Activated naive CD8-positive, alpha-beta T cell treated with anti-CD3 and anti-CD28 coated beads for 36 hours (primary cell): ENCODE measurements at places on chromosomes 2 and 18. TPM values are rescaled to one million over a fixed set of nuclear protein-coding genes. Genes with fewer than 3 reads are reported as not detected.

The REG1B gene
- total RNA-seq: not detected

The CELF4 gene
- total RNA-seq: not detected

The MDH1B gene
- 0.90 TPM for total RNA-seq

The ITPRIPL1 gene
- total RNA-seq: 44.8 TPM

The BOLL gene
- total RNA-seq: not detected

The NEB gene
- 0.20 TPM for total RNA-seq

The RTP5 gene
- 0.20 TPM for total RNA-seq

The KCNK3 gene
- total RNA-seq: not detected

DNA sequence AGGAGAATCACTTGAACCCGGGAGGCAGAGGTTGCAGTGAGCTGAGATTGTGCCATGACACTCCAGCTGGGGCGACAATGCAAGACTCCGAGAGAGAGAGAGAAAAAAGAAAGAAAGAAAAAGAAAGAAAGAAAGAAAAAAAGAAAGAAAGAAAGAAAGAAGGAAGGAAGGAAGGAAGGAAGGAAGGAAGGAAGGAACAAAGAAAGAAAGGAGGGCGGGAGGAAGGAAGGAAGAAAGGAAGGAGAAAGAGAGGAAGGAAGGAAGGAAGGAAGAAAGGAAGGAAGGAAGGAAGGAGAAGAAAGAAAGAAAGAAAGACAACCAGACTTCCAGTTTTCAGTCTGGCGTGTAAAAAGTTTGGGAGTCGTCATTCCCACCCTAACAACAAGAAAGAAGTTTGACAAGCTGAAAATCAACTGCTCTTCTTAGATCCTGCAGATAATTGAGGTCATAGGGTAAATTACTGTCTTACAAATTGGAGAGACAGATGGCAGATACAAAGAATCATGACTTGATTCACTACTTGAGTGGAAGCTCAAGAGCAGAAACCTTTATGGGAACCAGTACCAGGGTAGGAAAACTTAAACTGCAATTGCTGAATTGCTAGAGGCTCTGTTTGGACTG is 15.1 kb upstream of the CYP27C1 start:
- H3K4me3 ChIP-seq: no peak overlapping the region
- DNase-seq: no peak
- no peaks in the 10 kb centered on the region for H3K27me3 ChIP-seq
- H3K4me1 ChIP-seq: no peaks in the 10 kb centered on the region

- H3K27ac ChIP-seq: no peak overlapping the region
- no peaks in the 10 kb centered on the region for H3K36me3 ChIP-seq
- H3K4me1 ChIP-seq: no peaks in the 10 kb centered on the region
- DNase-seq: no peak
- peaks cover 40% of the 10 kb centered on the region for H3K27me3 ChIP-seq
Observed at GRCh38 chr2:50347358-50348044, 684.4 kb downstream of the NRXN1 start.

DNA sequence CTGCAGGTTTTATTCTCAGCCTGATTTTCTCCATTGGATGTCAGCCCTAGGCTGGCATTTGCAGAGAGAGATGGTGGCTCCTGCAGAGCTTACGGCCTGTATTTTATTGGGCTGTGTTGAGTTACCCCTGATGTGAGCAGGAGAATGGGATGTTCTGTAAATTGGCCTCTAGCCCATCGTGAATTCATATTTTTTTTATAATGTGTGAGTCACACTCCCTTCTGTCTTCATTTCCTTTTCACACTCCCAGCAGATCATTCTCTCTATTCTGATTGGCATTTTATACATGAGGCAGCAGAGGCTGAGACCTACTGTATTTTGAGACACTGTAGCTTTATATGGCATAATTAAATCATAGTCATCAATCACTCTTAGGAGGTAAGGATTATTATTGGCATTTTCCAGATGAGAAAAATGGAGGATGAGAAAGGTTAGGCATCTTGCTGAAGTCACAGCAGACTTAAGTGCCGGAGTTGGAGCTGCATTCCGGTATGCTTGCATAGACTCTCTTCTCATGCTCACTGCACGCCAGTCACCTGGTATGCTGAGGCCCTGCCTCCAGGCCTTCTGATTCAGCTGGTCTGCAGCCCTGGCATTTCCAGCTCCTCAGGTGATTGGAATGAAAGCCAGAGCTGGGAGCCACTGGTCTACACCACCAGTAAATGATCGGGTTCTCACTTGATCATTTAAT is 142.4 kb downstream of the NEDD4L start:
- peaks cover 2% of the 10 kb centered on the region for H3K4me1 ChIP-seq
- no peaks in the 10 kb centered on the region for H3K27me3 ChIP-seq
- no peak overlapping the region for H3K4me3 ChIP-seq

DNA sequence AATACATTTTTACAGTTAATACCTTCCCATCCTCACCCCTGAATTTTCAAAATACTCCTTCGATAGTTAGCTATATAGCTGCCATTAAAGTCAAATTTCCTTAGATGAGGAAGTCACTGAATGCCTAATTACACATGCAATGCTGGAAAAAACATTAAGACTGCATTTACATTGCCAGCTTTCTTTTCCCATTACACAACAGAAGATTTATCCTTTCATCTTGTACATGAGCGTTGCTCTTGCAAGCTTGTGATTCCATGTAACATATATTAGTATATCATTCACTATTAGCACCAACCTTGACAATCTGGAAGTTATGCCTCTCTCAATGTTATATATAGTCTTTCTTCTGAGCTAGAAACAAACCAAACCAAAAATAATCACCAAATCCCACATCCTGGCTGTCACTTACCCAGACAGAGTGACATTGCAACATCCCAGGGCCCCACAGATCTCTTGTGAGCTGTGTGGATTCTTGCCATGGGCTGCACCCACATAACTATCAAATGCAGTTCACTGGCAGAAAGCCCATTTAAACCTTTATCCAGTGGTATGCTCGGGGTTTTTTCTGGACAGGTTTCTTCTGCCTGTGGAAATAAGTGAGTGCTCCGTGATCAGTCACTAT is 79.2 kb upstream of the PAPOLG start:
- H3K4me3 ChIP-seq: no peak overlapping the region
- H3K27me3 ChIP-seq: peaks cover 6% of the 10 kb centered on the region

DNA sequence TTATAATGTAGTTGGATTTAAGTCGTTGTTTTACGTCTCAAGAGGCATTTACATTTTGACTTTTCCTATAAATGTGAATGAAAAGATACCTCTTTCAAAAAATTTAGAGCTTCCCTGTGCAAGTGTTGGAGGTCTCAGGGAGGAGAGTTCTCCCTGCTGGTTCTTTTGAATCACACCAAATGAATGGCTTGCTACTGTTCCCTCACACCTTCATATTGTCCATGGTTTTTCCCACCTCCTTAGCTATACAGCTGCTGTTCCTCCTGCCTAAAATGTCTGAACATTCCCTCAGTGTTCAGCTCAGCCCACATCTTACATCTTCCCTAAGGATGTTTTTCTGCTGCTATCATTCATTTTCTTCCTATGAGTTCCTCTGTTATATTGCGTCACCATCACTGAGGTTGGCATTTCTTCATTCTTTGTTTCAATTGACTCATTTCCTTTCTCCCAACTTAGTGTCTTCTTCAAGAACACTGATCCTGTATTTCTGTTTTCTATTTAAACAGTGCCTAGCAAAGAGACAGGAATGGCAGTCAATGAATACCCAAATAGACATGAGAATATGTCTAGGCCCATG is 46.0 kb downstream of the COX7A2L start:
- DNase-seq: no peak
- peaks cover 15% of the 10 kb centered on the region for H3K4me1 ChIP-seq
- H3K4me3 ChIP-seq: no peak overlapping the region

- H3K36me3 ChIP-seq: no peaks in the 10 kb centered on the region
- no peak for DNase-seq
- H3K27me3 ChIP-seq: no peaks in the 10 kb centered on the region
- no peak overlapping the region for H3K27ac ChIP-seq
- H3K4me3 ChIP-seq: no peak overlapping the region
- no peaks in the 10 kb centered on the region for H3K4me1 ChIP-seq
Observed at GRCh38 chr2:47631306-47631705, 151.6 kb upstream of the MSH6 start.

- peaks cover 4% of the 10 kb centered on the region for H3K27me3 ChIP-seq
- no peaks in the 10 kb centered on the region for H3K36me3 ChIP-seq
- H3K27ac ChIP-seq: no peak overlapping the region
- no peaks in the 10 kb centered on the region for H3K4me1 ChIP-seq
- no peak overlapping the region for H3K4me3 ChIP-seq
Observed at GRCh38 chr18:24189007-24189528, 50.2 kb downstream of the CABYR start.

GRCh38 chr2:42163444-42164045 is 5.6 kb upstream of the EML4 start:
- no peak overlapping the region for H3K27ac ChIP-seq
- peaks cover 9% of the 10 kb centered on the region for H3K4me1 ChIP-seq
- no peaks in the 10 kb centered on the region for H3K36me3 ChIP-seq
- no peak overlapping the region for H3K4me3 ChIP-seq

- no peaks in the 10 kb centered on the region for H3K27me3 ChIP-seq
- peaks cover 2% of the 10 kb centered on the region for H3K36me3 ChIP-seq
- H3K4me3 ChIP-seq: peak overlapping the region; percentile 57
- no peak overlapping the region for H3K27ac ChIP-seq
- no peak for DNase-seq
- peaks cover 14% of the 10 kb centered on the region for H3K4me1 ChIP-seq
Observed at GRCh38 chr2:225464346-225465025, 65.0 kb downstream of the NYAP2 start.

- H3K36me3 ChIP-seq: peaks cover 14% of the 10 kb centered on the region
- H3K4me1 ChIP-seq: peaks cover 14% of the 10 kb centered on the region
- no peaks in the 10 kb centered on the region for H3K27me3 ChIP-seq
- DNase-seq: no peak
- H3K27ac ChIP-seq: no peak overlapping the region
Observed at GRCh38 chr18:57624988-57625387, 3.4 kb upstream of the NARS1 start.

DNA sequence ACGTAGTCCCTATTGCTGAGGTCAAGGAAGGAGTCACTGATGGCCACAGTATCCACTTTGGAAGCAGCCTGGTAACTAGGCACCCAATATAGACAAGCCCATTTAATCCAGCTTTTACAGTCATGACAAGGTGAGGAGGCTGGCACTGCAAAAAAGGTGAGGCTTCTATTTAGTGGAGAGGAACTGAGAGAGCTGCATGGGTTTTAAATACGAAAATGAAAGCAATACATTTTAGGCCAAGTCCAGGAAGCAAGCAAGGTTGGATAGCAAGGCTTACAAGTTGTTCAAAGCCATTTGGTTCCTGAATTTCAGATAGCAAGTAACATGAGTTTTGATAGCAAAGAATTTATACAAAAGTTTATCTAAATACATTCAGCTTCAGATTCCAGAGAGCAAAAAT is 80.4 kb downstream of the SGPP2 start:
- no peak overlapping the region for H3K4me3 ChIP-seq
- no peak overlapping the region for H3K27ac ChIP-seq
- DNase-seq: no peak
- H3K36me3 ChIP-seq: no peaks in the 10 kb centered on the region
- H3K27me3 ChIP-seq: peaks cover 10% of the 10 kb centered on the region
- no peaks in the 10 kb centered on the region for H3K4me1 ChIP-seq

DNA sequence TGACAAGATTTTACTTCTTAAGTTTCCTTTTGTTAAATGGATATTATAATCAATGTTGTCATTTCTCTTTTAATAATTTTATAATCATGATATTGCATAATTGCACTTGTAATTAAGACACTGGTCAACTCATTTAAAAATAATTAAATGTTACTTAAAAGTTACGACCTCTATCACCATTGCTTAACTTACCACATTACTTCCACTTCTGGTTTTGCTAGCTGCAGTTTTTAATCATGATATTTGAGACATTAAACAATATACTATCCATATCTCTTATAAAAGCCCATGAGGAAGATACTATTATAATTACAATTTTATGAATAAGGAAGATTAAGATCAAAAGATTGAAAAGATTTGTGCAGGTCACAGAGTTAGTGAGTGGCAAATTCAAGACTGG is 502.0 kb downstream of the RNF144A start:
- H3K27ac ChIP-seq: no peak overlapping the region
- H3K36me3 ChIP-seq: no peaks in the 10 kb centered on the region
- H3K27me3 ChIP-seq: peaks cover 13% of the 10 kb centered on the region
- no peak for DNase-seq
- no peak overlapping the region for H3K4me3 ChIP-seq

DNA sequence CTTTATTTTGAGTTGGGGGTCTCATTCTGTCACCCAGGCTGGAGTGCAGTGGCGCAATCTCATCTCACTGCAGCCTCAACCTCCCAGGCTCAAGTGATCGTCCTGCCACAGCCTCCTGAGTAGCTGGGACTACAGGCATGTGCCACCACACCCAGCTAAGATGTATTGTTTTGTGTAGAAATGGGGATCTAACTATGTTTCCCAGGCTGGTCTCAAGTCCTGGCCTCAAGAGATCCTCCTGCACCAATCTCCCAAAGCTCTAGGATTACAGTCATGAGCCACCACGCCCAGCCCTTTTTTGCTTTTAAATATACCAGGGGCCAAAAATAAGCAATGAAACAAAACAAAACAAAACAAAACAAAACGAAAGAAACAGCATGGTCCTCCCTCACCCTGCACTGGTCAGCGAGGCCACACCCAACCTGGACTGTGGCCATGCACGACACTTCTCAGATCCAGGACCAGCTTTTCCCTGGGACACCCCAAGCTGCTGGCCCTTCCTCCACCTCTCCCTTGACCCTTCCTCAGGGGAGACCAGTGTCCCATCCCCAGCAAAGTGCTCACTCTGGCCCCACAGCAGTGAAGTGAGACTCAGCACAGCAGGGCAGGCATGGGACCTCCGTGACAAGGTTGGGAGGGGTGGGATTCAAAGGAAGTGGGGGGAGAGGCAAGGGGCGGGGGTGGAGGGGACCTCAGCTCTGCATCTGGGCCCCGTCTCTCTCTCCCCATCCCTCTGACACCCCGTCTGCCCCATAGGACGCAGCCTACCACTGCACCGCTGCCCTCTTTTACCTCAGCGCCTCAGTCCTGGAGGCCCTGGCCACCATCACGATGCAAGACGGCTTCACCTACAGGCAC is 23.5 kb downstream of the MAL start:
- no peaks in the 10 kb centered on the region for H3K27me3 ChIP-seq
- H3K4me1 ChIP-seq: peaks cover 70% of the 10 kb centered on the region
- H3K36me3 ChIP-seq: peaks cover 37% of the 10 kb centered on the region

DNA sequence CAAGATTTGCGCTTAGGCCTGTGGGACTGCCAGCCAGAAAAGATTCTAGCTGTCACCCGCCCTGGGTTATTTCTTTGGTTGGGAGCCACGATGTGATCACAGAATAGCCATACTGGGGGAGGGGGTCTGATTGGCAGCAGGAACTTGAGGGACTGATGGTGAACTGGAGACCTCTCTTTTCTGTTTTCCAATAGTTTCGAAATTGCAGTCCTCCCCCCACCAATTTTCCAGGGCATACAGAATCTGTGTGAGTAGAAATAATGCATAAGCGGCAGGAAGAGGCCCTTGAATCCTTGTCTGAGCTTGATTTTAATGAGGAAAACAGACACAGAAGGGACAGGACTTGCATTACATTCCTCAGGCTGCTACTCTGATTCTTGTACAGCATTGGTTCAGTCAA is 2.2 kb upstream of the POLR2D start:
- DNase-seq: no peak
- peaks cover 22% of the 10 kb centered on the region for H3K4me1 ChIP-seq
- H3K27me3 ChIP-seq: no peaks in the 10 kb centered on the region
- H3K4me3 ChIP-seq: no peak overlapping the region

GRCh38 chr2:156483741-156484173 is 47.6 kb downstream of the GPD2 start:
- H3K27ac ChIP-seq: no peak overlapping the region
- no peaks in the 10 kb centered on the region for H3K27me3 ChIP-seq
- H3K36me3 ChIP-seq: peaks cover 27% of the 10 kb centered on the region
- peaks cover 41% of the 10 kb centered on the region for H3K4me1 ChIP-seq
